ENCODE measurements at places on chromosomes 2 and 18. TPM values are rescaled to one million over a fixed set of nuclear protein-coding genes. Genes with fewer than 3 reads are reported as not detected.

GRCh38 chr2:85131116-85131515 is 2.1 kb upstream of the TCF7L1 start:
- no peak overlapping the region for H3K27ac ChIP-seq
- H3K4me3 ChIP-seq = no peak overlapping the region
- peaks cover 50% of the 10 kb centered on the region for H3K27me3 ChIP-seq
- peaks cover 18% of the 10 kb centered on the region for H3K4me1 ChIP-seq
- DNase-seq = no peak

DNA sequence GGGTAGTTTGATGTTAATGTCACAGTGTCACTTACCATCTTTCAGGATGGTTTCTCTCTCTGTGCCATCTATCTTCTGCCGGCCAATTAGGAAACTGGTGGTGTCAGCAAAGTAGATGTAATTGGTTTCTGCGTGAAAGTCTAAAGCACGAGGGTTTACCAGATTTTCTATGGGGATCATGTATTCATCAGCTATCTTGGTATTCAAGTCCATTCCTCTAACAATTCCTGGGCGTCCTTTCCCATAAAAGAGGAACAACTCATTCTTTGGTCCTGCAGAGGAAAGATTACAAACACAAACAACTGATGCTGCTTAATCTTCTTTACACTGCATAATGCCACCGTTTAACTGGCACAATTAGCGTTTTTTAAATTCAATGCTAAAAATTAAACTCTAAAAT is 1081.9 kb downstream of the LRP1B start:
- H3K4me1 ChIP-seq = no peaks in the 10 kb centered on the region
- no peak overlapping the region for H3K27ac ChIP-seq
- H3K4me3 ChIP-seq = no peak overlapping the region
- H3K27me3 ChIP-seq = no peaks in the 10 kb centered on the region

- no peak overlapping the region for H3K4me3 ChIP-seq
- H3K36me3 ChIP-seq = no peaks in the 10 kb centered on the region
- H3K27ac ChIP-seq = no peak overlapping the region
- H3K4me1 ChIP-seq = no peaks in the 10 kb centered on the region
- no peaks in the 10 kb centered on the region for H3K27me3 ChIP-seq
- DNase-seq = peak; percentile 33
Measured at GRCh38 chr2:30915486-30915885, 108.2 kb upstream of the CAPN13 start.

DNA sequence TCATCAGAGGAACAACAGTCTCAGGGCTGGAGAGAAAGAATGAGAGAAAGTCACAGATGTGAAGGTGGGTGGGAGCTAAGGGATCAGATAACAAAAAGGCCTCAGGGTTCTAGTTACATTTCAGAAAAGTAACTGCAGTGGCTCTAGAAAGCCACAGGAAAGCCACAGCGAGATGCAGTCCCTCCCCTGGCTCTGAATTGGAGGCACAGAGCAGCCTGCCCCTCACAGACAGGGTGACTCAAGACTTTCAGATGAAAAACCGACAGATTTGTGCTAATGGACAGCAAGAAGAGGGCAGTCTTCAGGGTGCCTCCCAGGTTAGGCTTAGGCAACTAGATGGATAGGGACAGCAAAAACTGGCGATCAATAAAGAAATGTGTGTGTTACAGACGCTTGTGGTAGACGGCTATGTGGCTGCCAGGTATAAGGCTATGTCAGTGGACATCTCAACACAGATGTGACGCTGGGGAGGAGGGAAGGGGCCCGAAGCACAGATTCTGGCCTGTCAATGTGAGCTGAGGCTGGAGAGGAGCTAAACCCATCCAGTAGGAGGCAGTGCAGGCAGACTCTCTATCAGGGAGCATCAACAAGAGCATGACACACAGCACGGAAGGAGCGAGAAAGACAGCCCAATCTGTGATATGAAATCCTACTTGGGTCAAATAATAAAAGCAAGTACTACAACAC is 26.2 kb downstream of the UNC50 start:
- no peaks in the 10 kb centered on the region for H3K36me3 ChIP-seq
- no peak overlapping the region for H3K4me3 ChIP-seq
- peak; percentile 34 for DNase-seq

GRCh38 chr2:233385489-233386044 is 31.3 kb downstream of the DGKD start:
- no peaks in the 10 kb centered on the region for H3K4me1 ChIP-seq
- H3K36me3 ChIP-seq = peaks cover 6% of the 10 kb centered on the region
- no peak for DNase-seq
- no peak overlapping the region for H3K4me3 ChIP-seq
- H3K27me3 ChIP-seq = no peaks in the 10 kb centered on the region

DNA sequence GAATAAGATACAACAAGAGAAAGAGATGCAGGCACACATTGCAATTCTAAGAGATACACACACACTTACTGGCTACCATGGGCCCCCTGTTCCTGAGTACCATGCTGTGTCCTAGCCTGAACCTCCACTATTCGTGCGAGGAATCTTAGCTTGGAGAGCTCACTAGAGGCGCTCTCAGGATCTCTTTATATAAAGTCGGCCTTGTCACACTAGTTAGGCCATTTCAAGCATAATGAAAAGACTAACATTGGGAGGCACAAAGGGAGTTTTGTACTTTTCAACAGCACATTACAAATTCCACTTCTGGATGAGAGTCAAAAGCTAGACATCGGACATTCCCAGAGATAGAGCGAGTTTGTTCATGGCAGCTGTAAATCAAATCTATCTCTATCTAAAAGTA is 365.2 kb downstream of the DSEL start:
- no peak overlapping the region for H3K4me3 ChIP-seq
- no peak for DNase-seq
- no peaks in the 10 kb centered on the region for H3K36me3 ChIP-seq
- no peaks in the 10 kb centered on the region for H3K4me1 ChIP-seq
- H3K27me3 ChIP-seq = no peaks in the 10 kb centered on the region

GRCh38 chr2:234661849-234662248 is 165.0 kb upstream of the ARL4C start:
- no peak overlapping the region for H3K4me3 ChIP-seq
- H3K27me3 ChIP-seq = no peaks in the 10 kb centered on the region
- no peak for DNase-seq
- no peak overlapping the region for H3K27ac ChIP-seq

GRCh38 chr2:165635532-165635931 is 158.5 kb downstream of the GALNT3 start:
- no peak for DNase-seq
- no peak overlapping the region for H3K4me3 ChIP-seq
- no peaks in the 10 kb centered on the region for H3K36me3 ChIP-seq
- no peaks in the 10 kb centered on the region for H3K4me1 ChIP-seq
- no peaks in the 10 kb centered on the region for H3K27me3 ChIP-seq

DNA sequence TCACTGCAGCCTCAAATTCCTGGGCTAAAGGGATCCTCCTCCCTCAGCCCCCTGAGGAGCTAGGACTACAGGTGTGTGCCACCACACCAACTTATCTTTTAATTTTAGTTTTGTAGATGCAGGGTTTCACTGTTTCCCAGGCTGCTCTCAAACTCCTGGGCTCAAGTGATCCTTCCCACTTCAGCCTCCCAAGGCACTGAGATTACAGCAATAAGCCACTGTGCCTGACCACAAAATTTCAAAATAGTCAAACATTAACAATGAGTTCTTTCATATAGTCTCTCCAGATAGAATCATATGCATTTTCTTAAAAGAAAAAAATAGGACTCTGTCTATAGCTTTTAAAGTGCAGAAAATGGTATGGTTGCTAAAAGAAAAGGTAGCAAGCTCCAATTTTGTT is 24.9 kb upstream of the PID1 start:
- H3K4me1 ChIP-seq = no peaks in the 10 kb centered on the region
- H3K36me3 ChIP-seq = no peaks in the 10 kb centered on the region
- no peak for DNase-seq
- H3K27me3 ChIP-seq = no peaks in the 10 kb centered on the region

GRCh38 chr18:80148326-80149199 is 39.5 kb downstream of the ADNP2 start:
- H3K4me1 ChIP-seq = peaks cover 3% of the 10 kb centered on the region
- no peak overlapping the region for H3K4me3 ChIP-seq
- DNase-seq = no peak
- H3K36me3 ChIP-seq = peaks cover 7% of the 10 kb centered on the region

- no peaks in the 10 kb centered on the region for H3K4me1 ChIP-seq
- no peak for DNase-seq
- peaks cover 6% of the 10 kb centered on the region for H3K27me3 ChIP-seq
- H3K36me3 ChIP-seq = no peaks in the 10 kb centered on the region
- no peak overlapping the region for H3K4me3 ChIP-seq
Measured at GRCh38 chr2:174259981-174260380, 11.6 kb upstream of the OLA1 start.

DNA sequence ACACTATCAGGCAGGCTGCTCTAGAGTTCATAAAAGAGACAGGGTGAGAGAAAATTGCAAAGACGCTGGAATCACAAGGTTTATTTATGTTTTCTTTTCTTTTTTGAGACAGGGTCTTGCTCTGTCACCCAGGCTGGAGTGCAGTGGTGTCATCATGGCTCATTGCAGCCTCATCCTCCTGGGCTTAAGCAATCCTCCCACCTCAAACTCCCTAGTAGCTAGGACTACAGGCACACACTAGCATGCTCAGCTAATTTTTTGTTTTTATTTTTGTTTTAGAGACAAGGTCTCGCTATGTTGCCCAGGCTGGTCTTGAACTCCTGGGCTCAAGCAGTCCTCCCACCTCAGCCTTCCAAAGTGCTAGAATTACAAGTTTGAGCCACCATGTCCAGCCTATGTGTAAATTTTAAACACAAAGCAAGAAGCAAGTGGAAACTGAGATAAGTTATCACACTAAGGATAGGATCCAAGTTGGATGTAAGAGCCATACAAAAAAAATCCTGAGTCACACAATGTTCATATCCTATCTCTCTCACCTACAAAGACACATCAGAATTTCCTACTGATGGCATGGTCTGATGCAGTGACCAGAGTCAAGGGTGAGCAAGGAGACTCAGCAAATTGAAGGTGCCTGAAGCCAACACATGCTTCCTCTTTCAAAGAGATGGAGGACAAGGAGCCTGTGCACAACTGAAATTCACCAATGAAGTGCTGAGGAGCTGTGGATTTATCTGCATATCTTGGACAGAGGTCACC is 31.4 kb downstream of the MYL12B start:
- no peaks in the 10 kb centered on the region for H3K36me3 ChIP-seq
- H3K4me3 ChIP-seq = no peak overlapping the region
- peaks cover 21% of the 10 kb centered on the region for H3K4me1 ChIP-seq
- peak overlapping the region; percentile 1 for H3K27ac ChIP-seq
- no peaks in the 10 kb centered on the region for H3K27me3 ChIP-seq

- no peaks in the 10 kb centered on the region for H3K27me3 ChIP-seq
- no peak for DNase-seq
Measured at GRCh38 chr2:223047260-223047761, 4.7 kb upstream of the KCNE4 start.

DNA sequence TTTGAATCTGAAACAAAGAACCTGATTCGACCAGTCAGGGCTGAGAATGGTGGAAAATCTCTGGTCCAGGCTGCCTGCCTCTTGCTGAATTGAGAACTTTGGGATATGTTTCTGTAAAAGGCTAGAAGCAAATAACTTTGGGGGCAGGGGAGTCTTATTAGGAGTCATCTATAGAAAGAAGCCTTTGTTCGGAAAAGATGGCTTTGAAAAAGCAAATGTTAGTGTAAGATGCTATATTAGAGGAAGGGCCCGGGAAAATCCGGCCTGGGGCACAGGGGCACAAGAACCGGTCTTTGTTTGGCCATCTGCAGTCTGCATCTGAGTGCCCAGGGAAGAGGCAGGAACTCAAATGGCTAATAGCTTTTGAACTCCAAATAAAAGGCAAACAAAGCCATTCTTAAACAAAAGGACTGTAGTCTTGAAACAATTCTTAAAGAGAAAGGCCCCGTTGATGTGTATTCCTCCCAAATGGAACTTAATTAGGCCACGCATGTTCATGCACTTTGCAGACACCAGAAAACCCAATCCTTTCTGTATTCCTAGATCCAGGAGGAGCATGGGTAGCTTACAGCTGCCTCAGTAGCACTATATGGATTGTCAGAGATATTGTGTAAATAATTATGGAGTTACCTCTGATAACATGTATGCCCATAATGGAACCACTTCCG is 180.0 kb upstream of the ARL4C start:
- H3K4me1 ChIP-seq = no peaks in the 10 kb centered on the region
- H3K27ac ChIP-seq = no peak overlapping the region
- no peaks in the 10 kb centered on the region for H3K36me3 ChIP-seq
- H3K27me3 ChIP-seq = no peaks in the 10 kb centered on the region
- no peak overlapping the region for H3K4me3 ChIP-seq

The RAX gene
- not detected for total RNA-seq

The LYPD1 gene
- not detected for total RNA-seq

The MC2R gene
- total RNA-seq = not detected

Data from K562 (cell line).